ENCODE measurements at places on chromosomes 16 and 17. TPM values are rescaled to one million over a fixed set of nuclear protein-coding genes. Genes with fewer than 3 reads are reported as not detected.

DNA sequence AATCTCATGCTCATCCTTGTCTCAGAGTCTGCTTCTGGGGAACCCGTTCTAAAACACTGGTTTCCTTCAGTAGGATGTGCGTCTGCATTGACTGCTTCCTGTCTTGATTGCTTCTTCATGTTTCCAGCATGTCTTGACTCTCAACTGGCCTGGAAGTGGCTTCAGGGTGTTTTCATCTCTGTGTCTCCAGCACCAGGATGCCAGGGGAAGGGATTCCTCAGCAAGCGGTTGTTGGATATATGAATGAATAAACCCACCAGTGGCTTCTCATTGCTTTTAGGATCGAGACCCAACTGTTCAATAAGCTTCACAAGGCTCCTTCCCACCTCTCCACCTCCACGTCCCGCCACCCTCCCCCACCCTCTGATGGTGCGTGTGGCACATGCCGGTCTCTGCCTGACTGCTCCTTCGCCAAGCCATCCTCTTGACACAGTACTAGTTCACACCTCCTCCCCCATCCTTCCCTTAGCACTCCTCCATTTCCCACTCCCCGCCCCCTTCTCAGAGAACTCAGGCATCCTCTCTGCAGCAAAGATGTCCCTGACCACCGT lies 14.1 kb upstream of the TNS4 start:
- peaks cover 4% of the 10 kb centered on the region for H3K27me3 ChIP-seq
- H3K4me3 ChIP-seq: peak overlapping the region; percentile 20
- H3K27ac ChIP-seq: peak overlapping the region; percentile 82
- peak; percentile 69 for DNase-seq
- peaks cover 54% of the 10 kb centered on the region for H3K4me1 ChIP-seq

DNA sequence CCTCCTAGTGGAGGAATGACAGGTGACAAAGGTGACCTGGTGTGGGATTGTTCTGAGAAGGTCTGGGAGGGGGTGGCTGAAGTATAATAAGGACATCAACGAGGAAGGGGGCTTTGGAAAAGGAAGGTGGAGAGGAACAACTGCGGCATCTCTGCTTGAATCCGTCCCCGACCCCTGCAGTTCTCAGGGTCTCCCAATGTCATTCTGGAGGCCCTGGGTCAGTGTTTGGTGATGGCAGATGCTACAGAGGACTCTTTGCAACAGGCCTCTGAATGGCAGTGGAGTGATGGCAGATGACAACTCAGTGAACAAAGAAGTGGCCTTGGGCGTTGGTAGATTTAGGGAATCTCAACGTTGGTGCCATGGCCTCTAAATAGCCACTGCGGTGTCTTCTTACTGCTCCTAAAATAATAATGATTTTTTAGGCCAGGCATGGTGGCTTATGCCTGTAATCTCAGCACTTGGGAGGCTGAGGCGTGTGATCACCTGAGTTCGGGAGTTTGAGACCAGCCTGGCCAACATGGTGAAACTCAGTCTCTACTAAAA lies 1.3 kb downstream of the ENGASE start:
- peaks cover 15% of the 10 kb centered on the region for H3K4me1 ChIP-seq
- H3K36me3 ChIP-seq: peaks cover 10% of the 10 kb centered on the region
- no peak for DNase-seq
- H3K27me3 ChIP-seq: no peaks in the 10 kb centered on the region
- peak overlapping the region; percentile 89 for H3K27ac ChIP-seq
- peak overlapping the region; percentile 94 for H3K4me3 ChIP-seq

GRCh38 chr16:14232106-14232864 lies 161.2 kb downstream of the MRTFB start:
- H3K27ac ChIP-seq: no peak overlapping the region
- no peaks in the 10 kb centered on the region for H3K4me1 ChIP-seq
- no peaks in the 10 kb centered on the region for H3K36me3 ChIP-seq
- H3K27me3 ChIP-seq: no peaks in the 10 kb centered on the region
- DNase-seq: no peak

- DNase-seq: peak; percentile 87
- no peak overlapping the region for H3K4me3 ChIP-seq
- H3K4me1 ChIP-seq: peaks cover 11% of the 10 kb centered on the region
- peak overlapping the region; percentile 34 for H3K27ac ChIP-seq
- H3K36me3 ChIP-seq: peaks cover 6% of the 10 kb centered on the region
Measured at GRCh38 chr17:29116804-29117753, 63.1 kb downstream of the MYO18A start.

DNA sequence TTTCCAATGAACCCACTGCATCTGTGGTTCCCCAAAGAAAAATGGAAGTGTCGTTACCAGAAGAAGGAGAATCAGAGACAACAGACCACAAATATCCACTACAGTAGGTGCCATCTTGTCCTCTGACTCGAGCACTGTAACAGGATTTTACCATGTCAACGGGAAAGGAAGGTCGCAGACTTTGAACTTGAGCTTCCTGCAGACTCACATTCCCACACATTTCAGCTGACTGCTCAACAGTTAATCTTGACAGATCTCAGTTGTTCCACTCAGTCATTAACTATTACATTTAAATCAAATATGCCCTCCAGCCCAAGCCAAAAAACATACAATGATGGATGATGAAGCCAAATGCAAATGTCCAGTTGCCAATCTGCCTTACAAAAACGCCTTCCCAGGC lies 37.0 kb downstream of the GAS7 start:
- no peak for DNase-seq
- H3K36me3 ChIP-seq: no peaks in the 10 kb centered on the region
- H3K27me3 ChIP-seq: no peaks in the 10 kb centered on the region
- no peak overlapping the region for H3K4me3 ChIP-seq
- no peak overlapping the region for H3K27ac ChIP-seq

DNA sequence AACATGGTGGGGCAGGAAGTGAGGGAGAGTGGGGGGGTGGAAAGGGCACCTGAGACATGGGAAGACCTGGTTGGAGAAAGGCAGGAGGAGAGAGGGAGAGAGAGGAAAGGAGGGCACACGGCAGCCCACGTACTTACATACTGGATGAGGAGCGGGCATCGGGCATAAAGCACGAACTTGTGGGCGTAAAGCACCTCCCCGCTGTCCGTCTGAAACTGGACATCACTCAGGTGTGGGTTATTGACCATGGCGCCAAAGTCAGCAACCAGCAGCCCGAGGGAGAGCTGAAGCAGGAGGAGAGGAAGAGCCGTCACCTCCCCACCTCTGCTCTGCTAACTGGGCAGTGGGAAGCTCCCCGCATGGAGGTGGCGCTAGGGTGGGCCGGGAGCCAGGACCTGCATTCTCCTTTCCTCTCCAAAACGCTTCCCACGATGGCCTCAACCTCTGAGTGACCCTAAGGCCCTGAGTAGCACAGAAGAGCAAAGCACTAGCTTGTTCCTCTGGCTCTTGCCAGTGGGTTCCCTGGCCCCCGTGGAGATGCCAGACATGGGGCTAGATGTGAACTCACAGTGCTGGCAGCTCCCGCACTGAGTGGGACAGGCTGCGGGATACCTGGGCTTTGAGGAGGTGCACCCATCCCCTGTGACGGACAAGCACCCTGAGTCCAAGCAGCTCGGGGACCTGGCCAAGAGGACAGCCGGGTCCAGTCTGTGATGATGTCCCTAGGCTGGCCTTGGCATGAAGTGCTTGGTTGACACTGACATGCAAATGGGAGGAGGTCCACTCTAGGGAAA lies 16.9 kb downstream of the SLX4 start:
- no peak overlapping the region for H3K27ac ChIP-seq
- peaks cover 4% of the 10 kb centered on the region for H3K36me3 ChIP-seq
- no peaks in the 10 kb centered on the region for H3K4me1 ChIP-seq
- no peak for DNase-seq
- H3K27me3 ChIP-seq: no peaks in the 10 kb centered on the region
- no peak overlapping the region for H3K4me3 ChIP-seq

DNA sequence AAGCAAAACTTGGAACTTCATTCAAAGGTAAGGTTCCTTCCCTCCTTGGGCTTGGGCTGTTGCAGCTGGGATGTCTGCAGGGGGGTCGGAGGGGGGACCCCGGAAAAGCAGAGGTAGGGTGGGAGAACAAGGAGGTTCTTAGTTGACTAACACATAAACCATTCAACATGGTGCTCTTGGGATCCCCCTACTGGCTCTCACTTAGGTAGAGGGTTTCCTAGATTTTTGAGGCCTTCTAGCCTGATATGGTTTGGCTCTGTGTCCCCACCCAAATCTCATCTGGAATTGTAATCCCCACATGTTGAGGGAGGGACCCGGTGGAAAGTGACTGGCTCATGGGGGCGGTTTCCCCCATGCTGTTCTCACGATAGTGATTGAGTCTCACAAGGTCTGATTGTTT lies 93.9 kb downstream of the RGS9 start:
- H3K27ac ChIP-seq: no peak overlapping the region
- H3K27me3 ChIP-seq: peaks cover 13% of the 10 kb centered on the region
- no peak overlapping the region for H3K4me3 ChIP-seq

DNA sequence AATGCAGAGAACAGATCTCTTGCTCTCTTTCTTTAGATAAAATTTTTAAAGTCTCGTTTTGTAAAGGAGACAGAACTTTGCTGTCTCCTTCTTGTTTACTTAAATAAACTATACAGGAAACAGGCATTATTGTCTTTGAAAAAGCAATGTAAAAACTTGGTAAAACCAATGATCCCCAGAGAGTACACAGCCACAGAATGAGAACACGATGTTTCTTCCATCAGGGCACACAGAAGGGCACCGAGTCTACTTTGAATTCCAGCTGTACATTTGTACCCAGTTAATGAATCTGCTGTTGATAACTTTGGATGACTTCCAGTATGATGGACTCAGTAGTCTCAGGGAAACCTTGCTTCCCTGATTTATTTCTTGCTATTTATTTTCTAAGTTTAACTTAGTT lies 8.1 kb upstream of the TMEM100 start:
- H3K27me3 ChIP-seq: peaks cover 39% of the 10 kb centered on the region
- no peaks in the 10 kb centered on the region for H3K36me3 ChIP-seq
- no peak overlapping the region for H3K27ac ChIP-seq
- no peak for DNase-seq
- no peak overlapping the region for H3K4me3 ChIP-seq

GRCh38 chr16:56851671-56852400 lies 13.2 kb upstream of the SLC12A3 start:
- no peak overlapping the region for H3K27ac ChIP-seq
- H3K27me3 ChIP-seq: no peaks in the 10 kb centered on the region
- no peak overlapping the region for H3K4me3 ChIP-seq
- H3K4me1 ChIP-seq: peaks cover 23% of the 10 kb centered on the region
- peaks cover 10% of the 10 kb centered on the region for H3K36me3 ChIP-seq

- no peak for DNase-seq
- no peak overlapping the region for H3K27ac ChIP-seq
- H3K36me3 ChIP-seq: no peaks in the 10 kb centered on the region
- peaks cover 4% of the 10 kb centered on the region for H3K27me3 ChIP-seq
Measured at GRCh38 chr17:2545393-2545792, 33.7 kb upstream of the METTL16 start.

DNA sequence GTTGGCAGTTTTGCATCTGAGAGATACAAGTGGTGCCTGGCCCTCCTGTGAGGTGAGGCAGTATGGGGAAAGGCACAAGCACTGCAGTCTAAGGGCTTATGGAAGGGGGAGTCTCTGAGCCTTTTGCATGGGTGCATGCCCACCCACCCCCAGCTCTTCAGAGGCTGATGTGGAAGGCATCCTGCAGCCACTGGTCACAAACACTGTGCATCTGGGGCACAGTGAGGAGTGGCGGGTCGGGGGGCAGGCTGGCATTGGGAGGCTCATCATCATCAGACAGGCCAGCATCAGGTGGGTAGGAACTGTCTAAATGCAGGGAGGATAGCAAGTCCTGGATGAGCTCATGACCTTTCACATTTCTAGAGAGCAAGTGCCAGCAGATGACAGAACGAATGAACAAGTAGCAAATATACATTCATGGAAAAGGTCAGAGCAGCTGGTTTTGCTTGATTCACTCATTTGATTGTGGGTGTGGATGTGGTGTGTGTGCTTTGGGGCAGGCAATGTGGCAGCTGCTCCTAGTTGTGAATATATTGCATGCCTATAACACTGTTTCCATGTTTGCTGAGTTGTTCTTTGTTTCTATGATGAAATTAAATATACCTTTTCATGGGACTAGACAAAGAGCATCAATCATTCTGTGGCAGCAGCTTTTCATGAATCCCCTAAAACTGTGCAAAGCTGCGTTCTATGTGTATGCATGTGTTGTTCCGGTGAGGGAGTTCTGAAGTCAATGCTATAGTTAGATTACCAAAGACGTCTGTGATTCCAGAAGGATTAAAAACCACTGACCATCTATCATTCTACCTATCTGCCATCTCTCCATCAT lies 29.2 kb downstream of the TRIM25 start:
- H3K27me3 ChIP-seq: no peaks in the 10 kb centered on the region
- no peak overlapping the region for H3K27ac ChIP-seq
- H3K4me3 ChIP-seq: no peak overlapping the region

GRCh38 chr17:82200743-82201497 lies 11.7 kb downstream of the CCDC57 start:
- peak; percentile 92 for DNase-seq
- H3K4me3 ChIP-seq: peak overlapping the region; percentile 55
- H3K27me3 ChIP-seq: no peaks in the 10 kb centered on the region
- H3K4me1 ChIP-seq: peaks cover 64% of the 10 kb centered on the region

- H3K4me1 ChIP-seq: no peaks in the 10 kb centered on the region
- H3K4me3 ChIP-seq: no peak overlapping the region
- no peak overlapping the region for H3K27ac ChIP-seq
- no peaks in the 10 kb centered on the region for H3K27me3 ChIP-seq
- DNase-seq: no peak
- no peaks in the 10 kb centered on the region for H3K36me3 ChIP-seq
Measured at GRCh38 chr17:73278465-73279453, 17.1 kb upstream of the CPSF4L start.

- H3K4me1 ChIP-seq: peaks cover 35% of the 10 kb centered on the region
- peak overlapping the region; percentile 93 for H3K27ac ChIP-seq
- peaks cover 19% of the 10 kb centered on the region for H3K36me3 ChIP-seq
- H3K4me3 ChIP-seq: peak overlapping the region; percentile 97
- H3K27me3 ChIP-seq: peaks cover 16% of the 10 kb centered on the region
Measured at GRCh38 chr17:30969989-30970830, 629 bp upstream of the RNF135 start.

DNA sequence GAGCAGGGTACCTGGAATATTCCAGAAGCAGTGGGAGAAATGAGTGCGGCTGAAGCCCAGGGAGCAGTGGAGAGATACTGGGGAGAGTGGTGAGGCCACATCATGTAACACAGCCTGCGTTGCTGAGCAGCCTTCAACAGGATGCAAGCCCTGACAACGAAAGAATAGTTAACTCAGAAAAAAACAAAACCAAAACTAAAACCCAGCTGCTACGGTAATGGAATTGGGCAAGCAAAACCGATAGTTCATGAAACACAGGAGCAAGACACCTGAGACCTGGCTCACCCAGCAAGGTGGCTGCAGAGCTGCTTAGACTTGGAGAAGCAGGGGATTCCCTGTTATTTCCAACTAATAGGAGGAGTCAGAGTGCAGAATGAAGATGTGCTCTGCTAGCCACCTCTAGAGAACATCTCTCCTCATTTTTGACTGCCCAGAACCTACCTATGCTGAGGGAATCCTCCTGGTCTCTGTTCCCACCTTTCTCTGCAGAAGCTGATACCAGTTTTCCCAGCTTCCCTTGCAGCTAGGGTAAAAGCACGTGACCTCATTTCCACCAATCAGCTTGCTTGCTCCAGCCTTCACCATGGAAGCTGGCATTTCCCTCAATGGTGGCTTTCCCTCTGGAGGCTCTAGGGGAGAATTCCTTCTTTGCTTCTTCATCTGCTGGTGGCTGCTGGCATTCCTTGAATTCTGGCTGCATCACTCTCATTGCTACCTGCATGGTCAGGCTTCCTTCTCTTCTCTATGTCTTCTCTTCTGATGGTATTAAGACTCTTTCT lies 59.4 kb upstream of the XYLT1 start:
- peak; percentile 40 for DNase-seq
- peaks cover 11% of the 10 kb centered on the region for H3K4me1 ChIP-seq
- H3K27me3 ChIP-seq: no peaks in the 10 kb centered on the region

The ARL6IP1 gene
- total RNA-seq: 97.3 TPM
